ENCODE measurements at places on chromosomes 2 and 18.

DNA sequence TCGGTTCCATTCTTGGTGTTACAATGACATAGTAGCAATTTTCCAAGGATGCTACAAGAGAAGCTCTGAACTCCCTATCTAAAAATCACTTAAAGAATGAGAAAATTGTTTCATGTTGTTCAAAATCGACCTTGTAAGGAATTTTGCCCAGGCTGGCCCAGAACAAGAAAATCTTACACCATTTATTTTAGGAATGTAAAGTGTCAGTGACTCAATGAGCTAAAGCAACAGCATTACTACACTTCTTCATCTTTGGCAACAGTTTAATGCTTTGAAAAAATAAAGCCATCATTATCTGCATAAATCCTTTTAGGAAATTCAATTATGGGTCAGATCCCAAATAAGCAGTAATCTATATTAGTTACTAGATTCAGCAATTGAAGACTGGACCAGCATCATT is 38.6 kb downstream of the SLC25A12 start:
- no peak overlapping the region for H3K4me3 ChIP-seq
- H3K27ac ChIP-seq = no peak overlapping the region
- peak; percentile 20 for DNase-seq
- H3K4me1 ChIP-seq = peaks cover 7% of the 10 kb centered on the region
- H3K36me3 ChIP-seq = no peaks in the 10 kb centered on the region

GRCh38 chr2:189298038-189298437 is 118.5 kb upstream of the COL5A2 start:
- H3K36me3 ChIP-seq = no peaks in the 10 kb centered on the region
- H3K27me3 ChIP-seq = no peaks in the 10 kb centered on the region
- DNase-seq = peak; percentile 54
- H3K4me3 ChIP-seq = no peak overlapping the region
- 0 out of 2 replicates have a peak overlapping the region, but pooled peaks have one; percentile 15 for H3K27ac ChIP-seq

- H3K4me1 ChIP-seq = peaks cover 4% of the 10 kb centered on the region
- H3K4me3 ChIP-seq = no peak overlapping the region
Observed at GRCh38 chr2:58063641-58064040, 17.0 kb downstream of the VRK2 start.

DNA sequence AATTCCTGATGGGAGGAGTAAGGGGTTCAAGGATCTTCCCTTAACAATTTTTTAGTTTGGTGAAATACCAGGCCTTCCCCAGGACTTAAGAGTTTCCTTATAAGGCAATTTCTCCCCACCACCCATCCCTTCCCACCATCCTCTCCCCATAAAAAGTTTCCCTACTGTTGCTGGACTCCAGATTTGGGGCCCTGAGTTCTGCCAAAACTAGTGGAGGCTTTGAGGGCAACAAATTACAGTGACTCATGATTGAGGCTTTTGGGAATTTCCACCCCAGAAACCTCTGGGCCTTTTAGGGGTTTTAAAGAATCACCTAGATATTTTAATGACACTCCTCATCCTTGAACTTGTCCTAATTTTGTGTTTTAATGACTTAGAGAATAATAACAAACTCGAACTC is 14.3 kb upstream of the EN1 start:
- no peak overlapping the region for H3K27ac ChIP-seq
- H3K4me1 ChIP-seq = no peaks in the 10 kb centered on the region
- peaks cover 51% of the 10 kb centered on the region for H3K27me3 ChIP-seq
- no peaks in the 10 kb centered on the region for H3K36me3 ChIP-seq
- no peak for DNase-seq

DNA sequence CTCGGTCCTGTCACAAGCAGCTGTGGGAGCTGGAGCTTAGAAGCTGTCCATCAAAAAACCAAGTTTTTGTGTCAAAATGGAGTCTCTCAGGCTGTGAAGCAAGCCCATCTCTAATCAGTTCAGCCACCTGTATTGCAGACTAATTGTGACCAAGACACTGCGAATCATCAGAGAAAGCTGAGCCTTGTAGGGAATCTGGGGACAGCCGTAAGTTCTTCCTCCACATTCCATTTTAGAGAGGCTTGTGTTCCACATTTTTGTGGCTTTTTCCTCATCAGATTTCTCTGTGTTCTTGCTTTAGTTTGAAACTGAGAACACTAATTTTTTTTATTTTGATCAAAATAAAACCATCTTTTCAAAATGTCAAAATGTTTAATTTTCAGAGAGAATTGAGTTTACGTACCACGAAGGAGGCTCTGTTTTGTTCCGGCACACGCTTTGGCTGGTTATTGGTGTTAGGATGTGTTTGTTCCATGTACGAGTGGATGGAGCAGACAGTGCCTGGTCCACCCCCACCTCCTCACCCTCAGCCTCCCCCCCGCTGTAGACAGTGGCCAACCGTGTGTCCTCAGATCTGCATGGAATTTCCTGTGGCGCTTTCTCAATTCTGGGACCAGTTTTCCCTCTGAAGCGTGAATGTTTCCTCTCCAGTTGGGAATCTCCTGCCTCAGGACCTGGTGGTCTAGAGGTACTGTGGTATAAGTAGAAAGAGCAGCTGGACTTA is 140.8 kb downstream of the AGAP1 start:
- no peaks in the 10 kb centered on the region for H3K36me3 ChIP-seq
- peaks cover 18% of the 10 kb centered on the region for H3K4me1 ChIP-seq
- DNase-seq = peak; percentile 69
- peak overlapping the region; percentile 30 for H3K27ac ChIP-seq
- H3K27me3 ChIP-seq = no peaks in the 10 kb centered on the region
- no peak overlapping the region for H3K4me3 ChIP-seq

DNA sequence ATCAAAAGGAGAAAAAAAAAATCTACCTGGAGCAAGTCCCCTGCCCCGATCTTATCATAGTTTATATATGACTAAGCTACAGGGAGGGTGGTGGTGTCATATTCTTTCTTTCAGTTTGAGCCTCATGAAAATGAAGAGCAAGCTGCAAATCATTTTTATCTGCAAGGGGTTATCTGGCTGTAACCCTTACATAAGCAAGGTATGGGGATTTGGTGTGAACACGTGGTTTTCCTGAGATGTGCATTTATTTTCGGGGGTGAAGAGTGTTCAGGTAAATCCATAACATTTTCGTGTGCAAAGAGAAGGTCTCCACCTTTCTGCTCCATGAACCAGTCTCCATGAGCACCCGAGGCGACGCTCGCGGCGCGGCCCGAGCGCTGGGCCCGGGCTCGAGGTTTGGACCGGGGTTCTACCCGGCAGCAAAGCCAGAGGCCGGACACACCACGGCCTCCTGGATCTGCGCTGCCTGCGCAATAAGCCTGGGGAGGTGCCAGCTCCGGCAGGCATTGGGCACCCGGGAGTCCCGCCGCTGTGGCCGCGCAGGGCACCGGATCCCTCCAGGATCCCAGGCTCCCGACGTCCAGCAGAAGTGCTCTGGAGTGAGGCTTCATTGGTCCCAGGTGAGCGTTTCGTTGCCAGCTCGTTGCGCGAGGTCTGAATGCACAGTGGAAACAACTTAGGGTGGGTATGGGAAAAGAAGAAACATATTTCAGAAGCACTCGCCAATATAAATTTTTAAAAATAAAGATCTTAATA is 36.1 kb upstream of the GPD2 start:
- peaks cover 5% of the 10 kb centered on the region for H3K4me1 ChIP-seq
- no peaks in the 10 kb centered on the region for H3K36me3 ChIP-seq
- H3K27me3 ChIP-seq = peaks cover 8% of the 10 kb centered on the region
- peak; percentile 64 for DNase-seq

GRCh38 chr2:226953206-226953605 is 117.4 kb downstream of the RHBDD1 start:
- no peak for DNase-seq
- no peak overlapping the region for H3K4me3 ChIP-seq

GRCh38 chr2:46241344-46241743 is 55.9 kb upstream of the EPAS1 start:
- H3K27me3 ChIP-seq = peaks cover 2% of the 10 kb centered on the region
- H3K4me3 ChIP-seq = no peak overlapping the region
- H3K27ac ChIP-seq = no peak overlapping the region
- no peaks in the 10 kb centered on the region for H3K36me3 ChIP-seq

GRCh38 chr2:138267902-138268254 is 233.7 kb upstream of the SPOPL start:
- no peaks in the 10 kb centered on the region for H3K27me3 ChIP-seq
- H3K36me3 ChIP-seq = no peaks in the 10 kb centered on the region
- DNase-seq = no peak
- no peak overlapping the region for H3K4me3 ChIP-seq
- peak overlapping the region; percentile 35 for H3K27ac ChIP-seq

DNA sequence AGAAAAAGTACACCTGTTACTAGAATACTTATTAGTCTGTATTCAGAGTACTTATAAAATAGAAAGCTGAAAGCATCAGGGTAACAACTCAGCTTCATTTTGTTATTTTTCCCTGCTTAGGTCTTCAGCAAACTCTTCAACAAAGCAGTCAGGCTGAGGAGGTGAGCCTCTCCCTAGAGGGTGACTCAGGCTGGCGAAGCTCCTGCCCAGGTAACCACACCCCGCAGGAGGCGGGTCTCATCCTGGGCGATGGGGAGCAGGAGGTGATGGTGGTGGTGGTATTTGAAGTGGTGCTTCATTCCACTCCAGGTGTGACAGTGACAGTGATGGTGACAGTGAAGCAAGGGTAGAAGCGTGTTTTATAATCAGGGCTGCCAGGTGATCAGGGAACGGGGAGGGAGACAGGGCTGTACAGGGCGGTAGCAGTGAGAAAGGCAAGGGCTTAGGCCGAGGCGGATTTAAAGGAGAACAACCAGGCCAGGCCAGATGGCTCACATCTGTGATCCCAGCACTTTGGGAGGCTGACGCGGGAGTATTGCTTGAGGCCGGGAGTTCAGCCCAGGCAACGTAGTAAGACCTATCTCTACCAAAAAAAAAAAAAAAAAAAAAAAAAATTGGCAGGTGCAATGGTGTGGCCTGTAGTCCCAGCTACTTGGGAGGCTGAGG is 127.1 kb downstream of the SOCS6 start:
- DNase-seq = no peak
- no peaks in the 10 kb centered on the region for H3K27me3 ChIP-seq
- no peak overlapping the region for H3K27ac ChIP-seq

DNA sequence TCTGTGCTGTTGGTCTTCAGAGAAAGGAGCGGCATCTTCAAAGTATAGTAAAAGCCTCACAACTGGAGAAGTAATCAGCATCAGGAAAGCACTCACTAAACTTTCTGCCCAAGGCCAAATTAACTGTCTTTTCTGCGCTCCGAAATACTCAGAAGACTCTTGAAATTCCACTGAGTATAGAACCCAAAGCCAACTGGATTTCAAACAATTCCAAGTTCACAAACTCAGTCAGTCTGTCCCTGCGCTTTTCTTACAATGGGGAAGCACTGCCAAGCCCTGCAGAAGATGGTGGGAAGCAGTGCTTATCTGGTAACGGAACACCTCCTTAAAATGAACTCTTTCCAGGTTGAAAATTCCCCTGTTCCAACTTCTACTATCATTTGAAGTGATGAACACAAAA is 193.5 kb downstream of the NCKAP5 start:
- H3K4me1 ChIP-seq = peaks cover 9% of the 10 kb centered on the region
- no peak for DNase-seq
- no peaks in the 10 kb centered on the region for H3K36me3 ChIP-seq
- no peaks in the 10 kb centered on the region for H3K27me3 ChIP-seq
- no peak overlapping the region for H3K27ac ChIP-seq
- H3K4me3 ChIP-seq = no peak overlapping the region

DNA sequence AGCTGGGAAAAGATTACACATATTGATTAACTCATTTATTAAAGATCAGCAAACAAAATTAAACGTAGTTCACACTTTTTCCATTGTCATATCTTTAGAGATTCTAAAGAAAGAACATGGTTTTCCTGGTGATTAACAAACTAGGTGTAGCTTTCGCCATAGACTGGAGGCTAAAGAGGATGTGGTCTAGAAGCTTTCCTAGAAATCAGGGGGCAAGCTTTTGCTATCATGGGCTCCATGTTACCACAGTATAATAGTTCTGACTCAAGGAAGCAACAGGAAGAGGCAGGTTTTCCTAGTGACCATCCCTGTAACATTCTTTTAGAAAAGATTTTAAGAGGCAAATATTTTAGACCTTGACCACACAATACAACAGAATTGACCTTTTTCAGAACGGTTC is 232.7 kb downstream of the METTL4 start:
- no peaks in the 10 kb centered on the region for H3K4me1 ChIP-seq
- no peaks in the 10 kb centered on the region for H3K36me3 ChIP-seq
- H3K27ac ChIP-seq = no peak overlapping the region
- H3K27me3 ChIP-seq = no peaks in the 10 kb centered on the region
- no peak overlapping the region for H3K4me3 ChIP-seq

All from IMR-90 (cell line).